ENCODE measurements at places on chromosomes 7 and 10.

DNA sequence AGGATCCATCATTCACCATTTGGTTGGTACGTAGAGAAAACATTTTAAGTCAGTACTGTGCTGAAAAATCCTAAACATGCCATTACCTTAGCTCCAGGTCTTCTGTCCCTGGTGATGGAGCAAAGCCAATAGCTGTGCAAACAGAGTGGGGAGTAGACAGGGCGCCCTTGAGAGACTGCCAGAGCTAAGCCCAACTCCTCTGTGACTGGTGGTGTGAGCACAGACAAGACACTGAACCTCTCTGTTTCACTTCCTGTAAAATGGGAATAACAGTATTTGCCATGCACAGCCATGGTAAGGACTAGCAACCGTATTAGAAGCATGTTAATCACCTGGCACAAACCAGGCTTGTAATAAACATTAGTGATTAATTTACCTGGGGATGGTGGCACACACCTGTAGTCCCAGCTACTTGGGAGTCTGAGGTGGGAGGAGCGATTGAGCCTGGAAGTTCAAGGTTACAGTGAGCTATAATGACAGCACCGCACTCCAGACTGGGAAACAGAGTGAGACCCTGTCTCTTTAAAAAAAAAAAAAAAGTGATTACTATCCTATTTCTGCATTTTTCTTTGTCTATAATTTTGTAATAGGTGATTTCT, 28.7 kb downstream of the LYZL1 start:
- DNase-seq = no peak

DNA sequence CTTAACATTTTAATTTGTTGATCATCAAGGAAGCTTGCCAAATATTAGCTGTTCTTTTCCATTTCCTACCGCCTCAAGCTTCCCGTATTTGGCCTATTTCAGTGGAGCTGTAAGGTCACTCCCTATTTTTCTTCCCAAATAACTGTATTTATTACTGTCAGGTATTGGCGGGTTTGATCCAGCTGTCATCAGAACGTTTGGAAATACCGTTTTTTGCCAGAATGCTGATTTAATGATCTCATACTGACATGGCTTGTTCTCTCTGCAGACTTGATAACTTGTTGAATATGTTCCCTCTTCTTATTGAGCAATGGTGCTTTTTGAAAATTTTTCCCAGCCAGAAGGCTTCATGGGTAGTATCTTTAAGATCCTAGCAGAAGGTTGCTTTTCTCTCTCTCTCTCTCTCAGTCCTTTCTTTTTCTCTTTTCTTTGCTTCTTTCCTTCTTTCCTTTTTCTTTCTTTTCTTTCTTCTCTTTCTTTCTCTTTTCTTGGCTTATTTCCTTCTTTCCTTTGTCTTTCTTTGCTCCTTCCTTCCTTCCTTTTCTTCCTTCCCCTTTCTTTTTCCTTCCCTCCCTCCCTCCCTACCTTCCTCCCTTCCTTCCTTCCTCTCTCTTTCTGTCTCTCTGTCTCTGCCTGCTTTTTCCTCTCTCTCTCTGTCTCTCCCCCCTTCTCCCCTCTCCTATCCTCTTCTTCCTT, 42.1 kb downstream of the CUX1 start:
- DNase-seq = no peak

GRCh38 chr7:45627691-45628456, 53.7 kb downstream of the ADCY1 start:
- no peak for DNase-seq

- DNase-seq = no peak
Observed at GRCh38 chr7:1848013-1848640, 178.1 kb downstream of the ELFN1 start.

GRCh38 chr10:103706762-103707161, 148.6 kb downstream of the SH3PXD2A start:
- no peak for DNase-seq

DNA sequence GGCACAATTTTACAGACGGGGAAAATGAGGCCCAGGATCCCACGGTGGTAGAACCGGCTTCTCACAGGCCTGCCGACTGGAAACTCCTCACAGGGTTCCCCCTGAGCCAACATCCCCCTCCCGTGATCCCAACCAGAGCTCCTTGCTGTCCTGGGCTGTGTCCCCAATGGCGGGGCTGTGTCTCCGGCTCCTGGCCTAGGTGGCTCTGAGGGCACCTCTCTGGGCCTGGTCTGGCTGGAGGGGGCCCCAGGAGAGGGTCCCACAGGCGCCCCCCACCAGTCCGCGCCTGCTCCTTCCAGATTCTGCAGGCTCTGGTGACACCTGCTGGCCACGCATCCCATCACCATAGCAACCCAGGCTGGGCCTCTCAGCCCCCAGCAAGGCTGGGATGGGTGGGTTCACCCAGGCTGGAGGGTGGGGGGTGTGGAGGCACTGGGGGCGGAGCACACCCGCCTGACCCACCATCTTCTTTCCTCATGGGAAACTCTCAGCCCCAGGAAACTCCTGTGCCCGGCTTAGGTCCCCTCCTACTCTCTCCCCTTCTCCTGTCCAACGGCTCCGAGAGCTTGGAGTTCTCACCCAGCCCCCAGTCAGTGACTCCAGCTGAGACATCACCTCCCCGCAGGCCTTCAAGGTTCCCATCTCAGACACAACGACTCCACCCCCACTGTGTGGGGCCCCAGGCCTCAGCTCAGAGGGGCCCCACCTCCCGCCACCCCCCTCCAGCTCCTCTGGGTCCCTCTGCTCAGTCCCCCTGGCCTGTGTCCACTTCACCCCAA, 27.1 kb upstream of the TNRC18 start:
- DNase-seq = peak; percentile 18

DNA sequence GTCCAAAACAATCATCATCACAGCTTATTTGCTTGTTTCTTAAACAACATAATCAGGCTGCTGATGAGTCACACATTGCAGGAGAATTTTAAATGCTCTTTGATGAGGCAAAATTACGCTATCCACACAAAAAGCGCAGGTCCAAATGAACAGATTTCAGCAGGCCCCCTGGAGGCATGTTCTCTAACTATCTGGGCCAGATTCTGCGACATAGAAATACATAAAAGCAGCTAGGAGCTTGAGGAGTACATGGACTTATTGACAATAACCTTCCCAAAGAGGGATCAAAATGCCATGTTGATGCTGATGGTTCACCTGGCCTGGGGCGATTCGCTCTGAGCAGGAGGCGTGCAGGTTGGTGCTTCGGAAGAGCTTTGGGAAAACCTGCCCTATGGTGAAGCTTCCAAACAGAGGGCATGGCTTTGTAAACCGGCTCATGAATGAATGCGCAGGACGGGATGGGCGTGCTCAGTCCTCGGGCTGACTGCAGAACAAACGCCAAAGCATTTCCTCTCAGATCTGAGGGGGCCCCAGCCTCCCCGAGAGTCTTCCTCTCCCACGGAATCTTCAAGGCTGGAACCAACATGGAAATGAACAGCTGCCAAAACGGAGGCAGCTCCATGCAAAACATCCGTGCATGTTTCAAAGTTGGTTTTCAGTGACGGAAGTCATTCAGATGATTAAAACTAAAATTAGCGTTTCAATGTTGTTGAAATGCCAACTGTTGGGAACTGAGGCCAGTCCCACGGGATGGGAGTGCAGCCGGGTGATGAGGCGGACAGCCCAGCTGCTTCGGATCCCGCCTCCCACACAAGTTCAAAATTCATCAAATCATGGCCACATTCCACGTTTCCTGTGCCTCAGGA, 179.6 kb downstream of the TCERG1L start:
- DNase-seq = no peak

- DNase-seq = no peak
Observed at GRCh38 chr10:78348411-78349164, 314.9 kb downstream of the RPS24 start.

GRCh38 chr10:47192273-47192672, 107.7 kb upstream of the GDF10 start:
- DNase-seq = no peak

- no peak for DNase-seq
Observed at GRCh38 chr10:53904506-53905241, 896.4 kb downstream of the PCDH15 start.

DNA sequence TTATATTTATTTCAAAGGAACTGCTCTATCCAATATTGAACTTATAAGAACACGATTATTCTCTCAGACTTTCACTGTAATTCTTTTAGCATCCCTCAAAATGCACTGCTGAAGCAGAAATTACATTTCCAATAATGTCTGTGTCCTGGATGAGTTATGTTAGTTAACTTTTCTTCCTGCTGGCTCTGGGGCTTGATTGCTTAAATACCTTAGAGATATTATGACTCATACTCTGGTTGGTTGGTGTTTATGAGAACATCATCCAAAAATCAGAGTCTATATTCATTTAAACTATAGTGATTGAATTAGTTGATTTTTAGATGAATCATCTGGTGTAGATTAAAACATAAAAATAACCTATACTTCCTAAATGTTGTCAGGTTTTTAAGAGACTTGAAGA, 246.3 kb upstream of the VWC2 start:
- DNase-seq = no peak

Measured in NCI-H2171 (cell line).